MCF 10A (cell line): ENCODE measurements at places on chromosomes 7 and 10. TPM values are rescaled to one million over a fixed set of nuclear protein-coding genes. Genes with fewer than 3 reads are reported as not detected.
A peak's percentile ranks its signal among the peaks of the same experiment; 100 is the strongest.

GRCh38 chr7:79923953-79924352 is 210.7 kb upstream of the GNAI1 start:
- DNase-seq: no peak

TFEC gene
- not detected in 2 replicates for total RNA-seq

GRCh38 chr10:79320820-79321493 is 26.3 kb upstream of the PPIF start:
- DNase-seq: peak; percentile 99

DNA sequence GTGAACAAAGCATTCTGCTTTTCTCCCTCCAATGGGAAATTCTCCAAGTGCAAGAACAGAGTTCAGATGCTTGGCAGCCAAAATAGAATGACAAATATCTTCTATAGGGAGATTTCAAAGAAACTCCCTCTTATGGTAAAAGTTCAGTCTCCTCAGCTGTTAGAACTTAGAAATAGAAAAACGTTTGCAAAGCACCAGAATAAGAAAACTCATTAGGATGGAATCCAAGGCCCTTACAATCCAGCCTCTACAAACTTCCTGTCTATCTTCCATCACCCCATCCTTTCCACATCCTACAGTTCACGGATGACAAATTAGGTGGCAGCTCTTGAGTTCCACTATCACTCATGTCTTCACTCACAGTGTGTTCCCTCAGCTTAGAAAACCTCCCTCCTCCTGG is 25.7 kb downstream of the FAM13C start:
- no peak for DNase-seq

- DNase-seq: no peak
Measured at GRCh38 chr7:33457039-33457438, 327.7 kb downstream of the BBS9 start.

- no peak for DNase-seq
Measured at GRCh38 chr7:129781928-129782817, 170.6 kb downstream of the UBE2H start.

GRCh38 chr7:130901209-130901783 is 167.3 kb upstream of the KLF14 start:
- DNase-seq: peak; percentile 97

DNA sequence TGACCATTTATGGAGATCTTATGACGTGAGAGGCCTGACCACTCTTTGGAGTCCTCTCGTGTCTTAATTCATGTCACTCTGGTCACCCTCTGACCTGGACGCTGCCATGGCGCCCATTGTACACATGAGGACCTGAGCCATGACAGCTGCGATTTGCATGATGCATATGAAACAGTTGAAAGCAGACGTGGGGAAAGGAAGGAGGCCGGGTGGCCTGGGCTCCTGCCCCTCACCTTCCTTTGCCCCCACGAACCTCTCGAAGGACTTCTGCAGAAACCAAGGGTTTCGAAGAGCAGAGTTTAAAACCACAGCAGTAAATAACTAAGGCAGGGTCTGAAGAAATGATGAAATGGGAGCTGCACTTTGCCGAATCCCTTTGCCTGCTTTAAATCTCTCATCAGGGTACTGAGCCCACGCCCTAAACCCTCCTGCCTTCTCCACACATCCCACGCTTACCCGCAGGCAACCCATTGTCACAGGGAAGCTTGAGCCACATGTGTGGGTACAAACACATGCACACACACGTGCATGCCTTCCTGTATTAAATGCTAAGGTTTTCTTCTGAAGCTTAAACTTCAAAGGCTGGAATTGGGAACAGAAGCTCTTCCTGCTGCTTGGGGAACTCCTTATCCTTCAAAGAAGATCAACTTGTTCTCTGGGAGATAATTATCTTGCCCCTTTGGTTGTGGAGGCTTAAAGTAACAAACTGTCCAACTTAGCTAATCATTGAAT is 11.7 kb upstream of the CALML3 start:
- DNase-seq: no peak

TSPAN12 gene
- not detected in 2 replicates for total RNA-seq

DNA sequence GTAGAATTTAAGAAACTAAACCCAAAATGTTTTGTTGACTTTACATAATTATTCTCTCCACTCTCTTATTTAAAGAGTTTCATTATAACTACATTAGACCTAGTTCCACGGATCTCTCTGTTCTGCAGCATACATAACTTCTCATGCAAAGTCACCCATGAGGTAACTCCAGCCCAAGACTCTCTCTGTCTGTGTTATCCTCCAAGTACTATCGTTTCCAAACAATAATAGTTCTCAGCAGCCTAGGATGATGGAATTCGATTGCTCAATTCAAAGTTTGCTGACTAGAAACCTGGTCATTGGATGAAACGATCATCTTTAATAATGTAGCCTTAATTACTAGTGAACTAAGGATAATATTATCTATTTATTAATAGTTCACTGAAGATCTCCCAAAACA is 203.1 kb upstream of the PTN start:
- DNase-seq: no peak

DNA sequence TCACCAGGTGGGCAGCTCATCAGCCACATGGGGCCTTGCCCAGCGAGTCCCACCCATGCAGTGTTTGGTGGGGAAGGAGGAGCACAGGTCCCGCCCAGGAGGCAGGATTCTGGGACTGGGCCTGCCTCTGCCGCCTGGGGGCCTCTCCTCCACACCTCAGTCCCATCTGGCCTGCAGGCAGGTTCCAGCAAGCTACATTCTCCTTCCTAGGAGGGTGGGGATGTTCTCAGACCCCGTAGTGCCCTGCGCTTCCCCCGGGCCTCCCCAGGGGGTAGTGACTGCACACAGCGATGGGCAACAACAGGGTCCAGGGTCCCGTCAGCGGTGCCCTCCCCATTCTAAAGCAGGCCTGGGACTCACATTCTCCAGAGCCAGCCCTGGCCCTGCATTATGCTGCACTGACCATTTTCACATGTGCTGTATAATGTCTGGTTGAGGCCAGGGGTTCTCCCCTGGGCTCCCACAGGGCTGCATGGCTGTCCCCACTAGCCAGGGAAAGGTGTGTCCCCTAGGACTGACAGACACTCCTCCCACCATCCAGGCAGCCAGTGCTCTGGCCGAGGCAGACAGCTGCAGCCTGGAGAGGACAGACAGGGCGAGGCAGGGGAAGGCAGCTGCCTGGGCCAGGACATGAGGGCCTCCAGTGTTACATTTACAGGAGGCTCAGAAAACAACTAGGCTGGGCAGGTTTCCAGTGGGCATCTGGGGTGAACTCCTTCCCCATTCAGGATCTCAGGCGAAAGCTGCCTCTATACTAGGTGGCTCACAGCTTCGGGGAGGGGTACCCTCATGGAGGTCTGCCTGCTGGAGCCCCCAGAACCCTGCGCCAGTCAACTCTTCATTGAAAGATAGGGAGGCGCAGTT is 9.3 kb downstream of the RASGEF1A start:
- no peak for DNase-seq

GRCh38 chr10:38146579-38147333 is 52.6 kb downstream of the ZNF37A start:
- DNase-seq: no peak

GRM3 gene
- total RNA-seq: not detected in 2 replicates

CHST15 gene
- 32.8 and 38.8 TPM in 2 replicates for total RNA-seq

DNA sequence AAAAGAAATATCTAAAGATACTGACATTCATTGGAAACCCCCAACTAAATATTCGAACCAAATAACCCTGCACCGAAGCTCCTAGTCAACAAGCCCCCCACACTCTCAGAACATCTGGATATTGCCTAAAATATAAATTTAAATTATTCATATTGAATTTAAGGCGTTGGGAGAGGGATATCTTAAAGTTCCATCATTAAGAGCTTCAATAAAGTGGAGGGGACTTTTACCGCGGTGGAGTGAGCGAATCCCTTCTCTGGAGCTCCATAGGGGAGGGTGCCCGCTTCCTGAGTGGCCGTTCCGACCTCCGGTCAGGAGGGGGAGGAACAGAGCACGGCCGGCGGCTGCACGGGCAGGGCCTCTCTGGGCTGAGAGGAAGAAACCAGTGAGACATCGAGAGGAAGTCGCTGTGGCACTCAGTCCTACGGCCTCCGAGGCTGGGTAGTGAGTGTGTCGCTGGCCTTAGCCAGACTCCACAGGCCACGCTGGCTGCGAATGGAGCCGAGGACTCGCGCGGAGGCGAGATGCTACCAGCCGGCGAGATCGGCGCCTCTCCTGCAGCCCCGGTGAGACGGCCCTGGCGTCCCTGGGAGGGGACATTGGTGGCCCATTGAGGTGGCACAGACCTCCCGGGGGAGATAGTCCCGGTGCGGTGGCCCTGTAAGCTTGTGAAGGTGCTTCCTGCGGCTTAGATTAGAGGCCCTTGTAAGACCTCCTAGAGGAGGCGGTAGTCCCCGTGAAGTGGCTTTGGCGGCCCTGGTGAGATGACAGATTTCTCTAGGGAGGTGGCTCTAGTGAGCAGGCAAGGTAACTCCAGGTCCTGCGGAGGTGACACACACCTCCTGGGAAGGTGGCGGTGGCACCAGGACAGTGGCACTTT is at the start of gene RINT1:
Gene RINT1, plus strand, starts transcription at position 410 of the 880 bp plus-strand sequence. Its CDS starts 115 bp downstream, at position 525.
- peak; percentile 87 for DNase-seq

CTBP2 gene
- total RNA-seq: 129 and 152 TPM in 2 replicates

DNA sequence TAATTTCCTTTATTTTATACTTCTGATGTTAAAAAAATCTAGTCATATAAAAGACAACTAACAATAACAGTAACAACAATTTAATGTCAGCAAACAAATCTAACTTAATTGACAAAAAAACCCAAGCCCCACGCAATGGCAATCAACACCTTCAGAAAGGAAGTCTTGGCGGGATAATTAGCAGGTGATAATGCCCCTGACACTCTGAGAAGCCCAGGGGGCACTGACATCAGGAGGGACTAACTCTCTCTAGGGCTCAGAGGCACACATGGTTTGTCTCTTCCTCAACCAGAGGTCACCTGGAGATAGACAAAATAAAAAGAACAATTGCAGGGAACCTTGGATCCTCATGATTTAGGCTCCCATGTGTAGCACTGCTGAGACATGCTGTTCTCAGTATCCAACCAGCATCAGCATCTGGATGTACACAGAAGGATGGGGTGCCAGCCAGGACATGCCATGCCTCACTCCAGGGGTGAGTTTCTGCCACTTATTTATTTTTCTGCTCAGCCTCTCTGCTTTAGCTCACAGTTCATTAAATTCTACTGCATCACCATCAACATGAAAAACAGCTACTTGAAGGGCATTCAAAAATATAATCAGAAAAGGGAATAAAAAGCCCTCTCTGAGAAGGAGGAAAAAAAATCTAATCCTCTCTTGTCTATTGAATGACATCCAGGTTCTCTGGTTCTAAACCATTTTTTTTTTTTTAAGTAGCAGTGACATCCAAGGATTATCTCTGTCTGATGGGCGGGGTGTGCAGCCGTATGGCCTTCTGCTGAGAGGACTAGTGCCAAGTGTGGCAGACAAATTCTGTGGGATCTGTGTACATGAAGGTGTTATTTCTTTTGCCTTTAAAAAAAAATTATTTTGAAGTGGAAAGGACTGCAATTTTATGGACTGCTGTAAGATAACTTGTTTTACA is 96.3 kb downstream of the ATXN7L1 start:
- no peak for DNase-seq

DNA sequence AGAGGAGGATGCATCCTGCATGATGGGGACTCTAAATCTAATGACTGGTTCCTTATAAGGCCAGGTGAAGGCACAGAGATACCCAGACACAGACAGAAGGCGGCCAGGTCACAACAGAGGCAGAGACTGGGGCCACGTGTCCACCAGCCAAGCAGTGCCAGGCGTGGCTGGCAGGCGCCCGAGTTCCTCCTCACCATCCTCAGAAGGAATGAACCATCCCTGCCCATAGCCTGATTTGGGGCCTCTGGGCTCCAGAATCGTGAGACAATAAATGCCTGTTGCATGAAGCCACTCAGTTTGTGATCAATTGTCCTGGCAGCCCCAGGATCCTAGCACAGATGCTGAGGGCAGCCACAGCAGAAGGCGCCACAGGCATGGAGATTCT is 69.0 kb upstream of the TNRC18 start:
- no peak for DNase-seq

POMZP3 gene
- 8.9 and 10.6 TPM in 2 replicates for total RNA-seq

- DNase-seq: no peak
Measured at GRCh38 chr7:28957064-28957750, 923 bp downstream of the TRIL start.

ASB10 gene
- not detected in 2 replicates for total RNA-seq

BEND7 gene
- 12.4 and 17.2 TPM in 2 replicates for total RNA-seq

DNA sequence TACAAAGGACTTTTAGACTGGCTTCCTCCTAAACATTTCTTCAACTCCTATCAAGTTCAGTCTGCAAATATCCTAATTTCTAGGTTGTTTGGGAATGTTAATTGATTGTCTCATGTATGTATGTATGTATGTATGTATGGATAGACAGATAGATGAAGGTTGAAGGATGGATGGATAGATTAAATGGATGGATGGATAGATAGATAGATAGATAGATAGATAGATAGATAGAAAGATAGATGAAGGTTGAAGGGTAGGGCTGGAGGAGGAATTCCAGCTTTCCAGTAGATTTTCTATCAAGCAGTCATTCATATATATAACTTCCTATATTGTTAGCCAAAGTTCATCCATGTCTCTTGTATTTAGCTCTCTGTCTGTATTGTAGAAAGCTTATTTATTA is 85.8 kb downstream of the KAT6B start:
- DNase-seq: no peak

AKR1C4 gene
- total RNA-seq: not detected in 2 replicates

GRCh38 chr10:114357515-114357996 is 46.7 kb downstream of the AFAP1L2 start:
- DNase-seq: no peak

GRCh38 chr10:100364735-100365391 is 17.8 kb downstream of the SCD start:
- DNase-seq: peak; percentile 96

SNX10 gene
- 7.1 and 8.0 TPM in 2 replicates for total RNA-seq

- DNase-seq: peak; percentile 31
Measured at GRCh38 chr10:106513352-106513771, 651.1 kb downstream of the SORCS1 start.

STEAP1B gene
- total RNA-seq: not detected in 2 replicates

PITX3 gene
- not detected in 2 replicates for total RNA-seq

GSTO2 gene
- 33.8 and 40.9 TPM in 2 replicates for total RNA-seq

- DNase-seq: no peak
Measured at GRCh38 chr10:125473143-125473793, 209.7 kb downstream of the TEX36 start.

CHST3 gene
- total RNA-seq: 28.7 and 29.3 TPM in 2 replicates

NRG3 gene
- not detected in 2 replicates for total RNA-seq

GRCh38 chr7:48938539-48939295 is 14.4 kb downstream of the CDC14C start:
- peak; percentile 36 for DNase-seq

DNA sequence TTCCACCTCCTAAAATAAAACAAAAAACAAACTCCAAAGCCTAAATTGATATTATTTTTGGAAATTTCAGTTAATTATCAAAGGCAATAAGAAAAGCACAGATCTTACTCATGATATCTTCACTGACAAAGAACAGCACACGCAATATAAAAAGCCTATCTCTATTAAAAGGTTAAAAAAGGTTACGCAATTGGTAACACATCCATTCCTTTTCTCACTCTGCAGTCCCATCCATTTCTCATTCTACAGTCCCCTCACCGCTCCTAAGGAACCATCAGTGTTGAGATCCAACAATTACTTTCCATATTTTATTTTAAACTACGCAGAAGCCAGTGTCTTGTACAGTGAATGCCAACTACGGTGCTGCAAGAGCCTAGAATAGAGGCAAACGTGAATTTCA is 1.3 kb downstream of the SEC61G start:
- DNase-seq: no peak
